Liver (tissue), 10 donors: ENCODE measurements at places on chromosomes 5 and 9. TPM values are rescaled to one million over a fixed set of nuclear protein-coding genes. Genes with fewer than 3 reads are reported as not detected.

- no peaks in the 10 kb centered on the region for H3K27me3 ChIP-seq
- DNase-seq: no peak
- no peak overlapping the region for H3K4me3 ChIP-seq
- H3K27ac ChIP-seq: no peak overlapping the region
- H3K4me1 ChIP-seq: no peaks in the 10 kb centered on the region
- no peaks in the 10 kb centered on the region for H3K36me3 ChIP-seq
These were observed 146.7 kb downstream of the GPBP1 start for GRCh38 chr5:57320582-57320981.

The FGF10 gene
- polyA plus RNA-seq: not detected

DNA sequence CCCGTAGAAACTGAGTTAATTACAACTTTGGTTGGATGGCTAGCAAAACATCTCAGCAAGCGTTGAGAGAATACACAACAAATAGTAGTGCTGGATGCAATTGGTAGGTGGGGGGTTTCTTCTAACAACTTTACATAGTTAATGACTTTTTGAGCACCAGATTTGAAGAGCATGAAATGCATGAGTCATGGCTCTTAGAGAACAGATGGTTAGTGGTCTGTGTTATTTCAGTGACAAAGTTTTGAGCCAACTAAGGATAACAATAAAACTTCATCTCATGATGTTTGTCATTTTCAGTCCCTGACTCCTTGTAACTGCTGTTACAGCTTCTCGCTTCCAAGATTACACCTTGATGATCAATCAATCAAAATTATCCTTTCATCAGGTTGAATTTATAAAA is 399.0 kb upstream of the BRINP1 start:
- no peak overlapping the region for H3K27ac ChIP-seq
- DNase-seq: no peak
- peaks cover 3% of the 10 kb centered on the region for H3K27me3 ChIP-seq
- H3K4me3 ChIP-seq: no peak overlapping the region
- H3K36me3 ChIP-seq: no peaks in the 10 kb centered on the region
- no peaks in the 10 kb centered on the region for H3K4me1 ChIP-seq

The OR1N2 gene
- polyA plus RNA-seq: not detected

The CCDC171 gene
- 0.13 TPM for polyA plus RNA-seq

GRCh38 chr5:168062239-168062638 is 229.2 kb upstream of the WWC1 start:
- H3K27me3 ChIP-seq: no peaks in the 10 kb centered on the region
- no peak for DNase-seq
- no peak overlapping the region for H3K27ac ChIP-seq
- H3K4me1 ChIP-seq: no peaks in the 10 kb centered on the region
- H3K36me3 ChIP-seq: no peaks in the 10 kb centered on the region

DNA sequence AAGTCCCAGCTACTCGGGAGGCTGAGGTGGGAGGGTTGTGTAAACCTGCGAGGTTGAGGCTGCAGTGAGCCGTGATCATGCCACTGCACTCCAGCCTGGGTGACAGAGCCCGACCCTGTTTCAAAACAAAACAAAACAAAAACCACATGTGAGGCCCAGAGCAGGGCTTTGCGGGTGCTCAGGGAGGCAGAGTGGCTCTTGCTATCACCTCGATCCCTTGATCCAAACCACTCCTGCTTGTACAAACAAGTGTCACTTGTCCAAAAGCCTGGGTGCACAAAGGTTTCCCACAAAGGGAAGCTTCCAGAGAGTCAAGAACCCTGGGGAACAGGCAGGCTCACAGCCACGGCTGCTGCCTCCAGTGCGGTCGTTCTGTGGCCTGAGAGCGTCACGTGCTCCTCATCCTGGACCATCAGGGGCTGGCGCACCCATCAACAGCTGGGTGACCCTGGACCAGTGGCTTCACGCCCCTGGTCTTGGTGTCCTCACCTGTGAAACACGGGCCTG is 162.7 kb downstream of the C9orf50 start:
- H3K27me3 ChIP-seq: no peaks in the 10 kb centered on the region
- no peak overlapping the region for H3K4me3 ChIP-seq
- peak overlapping the region; percentile 63 for H3K27ac ChIP-seq
- H3K4me1 ChIP-seq: peaks cover 12% of the 10 kb centered on the region
- no peak for DNase-seq
- H3K36me3 ChIP-seq: no peaks in the 10 kb centered on the region

GRCh38 chr5:87121304-87122150 is 146.2 kb upstream of the RASA1 start:
- no peaks in the 10 kb centered on the region for H3K4me1 ChIP-seq
- H3K4me3 ChIP-seq: no peak overlapping the region
- no peak overlapping the region for H3K27ac ChIP-seq
- H3K36me3 ChIP-seq: no peaks in the 10 kb centered on the region

GRCh38 chr5:102130386-102130785 is 165.7 kb downstream of the SLCO4C1 start:
- no peak for DNase-seq
- no peaks in the 10 kb centered on the region for H3K36me3 ChIP-seq
- no peak overlapping the region for H3K27ac ChIP-seq
- H3K27me3 ChIP-seq: no peaks in the 10 kb centered on the region
- no peak overlapping the region for H3K4me3 ChIP-seq

DNA sequence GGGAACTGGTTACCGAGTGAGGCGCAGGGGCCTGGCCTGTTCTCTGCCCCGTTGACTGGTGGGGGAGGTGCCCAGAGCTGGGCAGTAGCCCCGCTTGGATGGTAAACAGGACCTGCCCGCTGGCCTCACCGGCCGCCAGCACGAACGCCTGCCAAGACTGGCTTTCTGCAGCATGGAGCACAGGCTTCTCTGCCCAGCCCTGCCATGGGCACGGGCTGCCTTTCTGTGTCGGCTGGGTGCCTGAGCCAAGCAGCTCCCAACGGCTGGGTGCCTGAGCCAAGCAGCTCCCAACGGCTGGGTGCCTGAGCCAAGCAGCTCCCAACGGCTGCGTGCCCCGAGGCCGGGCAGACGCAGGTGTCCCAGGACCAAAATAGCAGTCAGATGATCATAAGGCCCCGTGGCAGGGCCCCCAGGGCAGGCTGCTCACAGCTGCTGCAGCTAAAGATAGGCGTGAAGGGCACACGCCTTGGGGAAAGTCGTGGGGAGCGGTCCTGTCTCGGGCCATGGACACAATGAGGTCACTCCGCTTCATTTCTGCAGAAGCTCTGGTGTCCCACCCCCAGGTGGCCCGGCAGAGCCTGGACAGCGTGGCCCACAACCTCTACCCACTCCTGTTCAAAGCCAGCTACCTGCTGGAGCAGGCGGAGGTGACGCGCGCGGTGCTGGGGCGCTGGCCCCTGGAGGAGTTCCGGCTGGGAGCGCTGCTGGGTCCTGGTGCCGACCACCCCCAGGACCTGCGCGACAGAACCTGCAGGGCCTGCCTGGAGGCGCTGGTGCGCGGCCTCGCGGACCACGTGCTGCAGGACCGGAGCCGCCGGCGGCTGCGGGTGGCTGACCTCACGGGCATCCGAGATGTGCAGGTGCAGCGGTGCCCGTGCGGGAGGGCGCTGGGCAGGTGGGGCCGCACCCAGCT is at the start of gene LRRC14B:
TSS of gene LRRC14B (plus strand) at position 460 of the 913 bp plus-strand sequence. CDS start at position 504, 44 bp downstream.
- H3K36me3 ChIP-seq: no peaks in the 10 kb centered on the region
- H3K4me3 ChIP-seq: no peak within 1 kb of the TSS
- H3K4me1 ChIP-seq: peaks cover 21% of the 10 kb centered on the region
- DNase-seq: no peak
- no peak within 1 kb of the TSS for H3K27ac ChIP-seq

DNA sequence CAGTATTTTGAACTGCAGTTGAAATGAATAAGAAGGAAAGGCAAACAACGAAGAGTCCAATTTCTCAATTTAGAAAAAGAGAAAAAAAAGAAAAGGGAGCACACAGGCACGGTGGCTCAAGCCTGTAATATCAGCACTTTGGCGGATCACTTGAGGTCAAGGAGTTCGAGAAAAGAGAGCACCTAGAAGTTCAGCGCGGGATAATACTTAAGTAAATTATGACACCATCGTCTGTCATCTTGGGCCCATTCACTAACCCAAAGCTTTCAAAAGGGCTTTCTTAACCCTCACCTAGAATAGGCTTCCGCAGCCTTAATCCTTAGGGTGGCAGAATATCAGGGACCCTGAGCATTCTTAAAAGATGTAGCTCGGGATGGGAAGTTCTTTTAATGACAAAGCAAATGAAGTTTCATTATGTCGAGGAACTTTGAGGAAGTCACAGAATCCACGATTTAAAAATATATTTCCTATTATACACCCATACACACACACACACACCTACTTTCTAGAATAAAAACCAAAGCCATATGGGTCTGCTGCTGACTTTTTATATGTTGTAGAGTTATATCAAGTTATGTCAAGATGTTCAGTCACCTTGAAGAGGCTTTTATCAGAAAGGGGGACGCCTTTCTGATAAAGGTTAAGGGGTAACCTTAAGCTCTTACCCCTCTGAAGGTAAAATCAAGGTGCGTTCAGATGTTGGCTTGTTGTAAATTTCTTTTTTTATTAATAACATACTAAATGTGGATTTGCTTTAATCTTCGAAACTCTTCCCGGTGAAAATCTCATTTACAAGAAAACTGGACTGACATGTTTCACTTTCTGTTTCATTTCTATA is 602 bp upstream of the CD274 start:
- no peaks in the 10 kb centered on the region for H3K27me3 ChIP-seq
- H3K36me3 ChIP-seq: no peaks in the 10 kb centered on the region
- peak overlapping the region; percentile 83 for H3K27ac ChIP-seq
- no peak for DNase-seq

DNA sequence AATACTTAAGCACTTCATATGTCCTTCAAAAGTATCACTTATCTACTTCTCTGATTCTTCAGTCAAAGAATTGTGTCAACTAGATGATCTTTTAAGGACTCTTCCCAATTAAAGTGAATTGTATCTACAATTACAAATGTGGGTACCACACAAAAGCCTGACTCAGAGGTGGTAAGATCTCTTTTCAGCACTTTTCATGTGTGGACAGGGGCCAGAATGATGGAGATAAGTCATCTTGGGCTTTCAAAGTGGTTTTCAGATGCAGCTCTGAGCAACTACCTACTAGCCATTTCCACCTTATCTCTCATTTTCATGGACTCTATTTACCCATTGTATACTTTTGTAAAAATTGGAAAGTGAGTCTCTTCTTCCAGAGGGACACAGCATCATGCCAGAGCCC is 8.4 kb downstream of the COX7C start:
- no peak overlapping the region for H3K27ac ChIP-seq
- no peak overlapping the region for H3K4me3 ChIP-seq
- no peaks in the 10 kb centered on the region for H3K27me3 ChIP-seq
- H3K36me3 ChIP-seq: peaks cover 11% of the 10 kb centered on the region
- DNase-seq: no peak

DNA sequence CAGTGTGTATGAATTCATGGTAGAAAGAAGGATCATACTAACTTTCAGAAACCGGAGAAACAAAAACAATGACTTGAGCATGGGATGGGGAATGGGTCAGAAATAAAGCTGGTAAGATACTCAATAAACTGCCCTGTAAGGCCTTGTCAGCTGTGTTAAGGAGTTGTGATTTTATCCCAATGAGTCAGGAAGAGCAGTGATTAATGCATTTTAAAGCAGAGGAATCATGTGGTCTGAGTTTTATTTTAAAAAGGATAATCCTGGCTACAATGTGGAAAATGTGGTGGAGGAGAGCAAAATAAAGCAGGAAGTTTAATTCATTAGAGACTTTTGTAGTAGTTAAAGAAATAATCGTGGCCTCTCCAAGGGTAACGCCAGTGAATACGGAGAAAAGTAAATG is 28.7 kb downstream of the DHX29 start:
- H3K27me3 ChIP-seq: no peaks in the 10 kb centered on the region
- peaks cover 75% of the 10 kb centered on the region for H3K36me3 ChIP-seq
- DNase-seq: no peak
- H3K4me1 ChIP-seq: no peaks in the 10 kb centered on the region

The NPR2 gene
- 13.0 TPM for polyA plus RNA-seq

DNA sequence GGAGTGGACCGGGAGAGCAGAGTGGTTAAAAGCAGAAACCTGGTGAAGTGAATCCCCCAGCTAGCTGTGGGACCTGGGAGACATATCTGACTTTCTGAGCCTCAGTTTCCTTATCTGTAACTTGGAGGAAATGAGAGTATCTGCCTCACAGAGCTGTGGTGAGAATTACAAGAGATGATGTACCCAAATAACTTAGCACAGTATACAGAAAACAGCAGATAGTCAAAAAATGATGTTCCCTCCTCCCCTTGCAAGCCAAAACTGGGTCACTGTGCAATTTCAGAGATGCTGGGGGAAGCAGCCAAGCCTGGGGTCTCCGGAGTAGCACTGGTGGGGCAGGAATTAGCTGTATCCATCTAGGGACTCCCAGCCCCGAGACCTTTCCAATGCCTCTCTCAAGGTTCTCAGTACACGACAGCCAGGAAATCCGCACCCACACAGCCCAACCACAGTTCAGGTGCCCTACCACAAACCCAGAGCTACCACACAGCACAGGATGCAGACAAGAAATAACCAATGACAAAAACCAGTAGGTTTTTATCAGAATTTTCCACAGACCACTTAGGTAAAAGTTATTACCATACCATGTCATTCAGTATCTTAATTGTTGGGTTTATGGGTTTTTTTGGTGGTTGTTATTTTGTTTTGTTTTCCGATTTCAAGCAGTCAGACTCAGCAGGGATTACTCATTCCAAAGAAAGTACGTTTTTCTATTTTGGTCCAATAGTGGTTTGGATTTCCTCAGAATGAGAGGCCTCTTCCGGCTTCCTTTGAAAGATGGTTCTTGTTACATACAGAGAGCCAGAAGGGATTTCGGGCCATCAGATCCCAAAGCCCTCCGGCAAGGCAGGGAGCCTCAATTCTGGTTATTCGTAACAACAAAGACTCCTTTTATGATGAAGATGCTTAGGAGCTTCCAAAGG is 4.9 kb upstream of the HRH2 start:
- H3K36me3 ChIP-seq: no peaks in the 10 kb centered on the region
- no peak for DNase-seq
- H3K4me3 ChIP-seq: no peak overlapping the region
- no peaks in the 10 kb centered on the region for H3K27me3 ChIP-seq
- no peak overlapping the region for H3K27ac ChIP-seq

DNA sequence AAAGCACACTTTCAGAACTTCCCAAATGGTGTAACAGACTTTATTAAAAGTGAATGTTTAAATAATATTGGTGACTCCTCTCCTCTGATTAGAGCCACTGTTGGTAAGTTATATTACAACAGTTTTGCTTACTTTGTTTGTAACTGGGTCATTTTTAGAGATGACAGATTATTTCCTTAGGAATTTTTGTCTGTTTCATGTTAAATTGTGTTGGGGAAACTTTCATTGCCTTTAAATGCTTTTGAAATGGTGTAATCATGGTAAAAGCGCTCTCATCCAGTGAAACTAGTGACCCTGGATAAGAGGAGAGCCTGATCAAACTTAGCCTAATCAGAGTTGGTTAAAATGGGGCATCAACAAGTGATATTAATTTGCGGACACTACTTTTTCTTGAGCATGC is 39.4 kb downstream of the TNPO1 start:
- no peak overlapping the region for H3K4me3 ChIP-seq
- H3K27ac ChIP-seq: no peak overlapping the region
- DNase-seq: no peak
- peaks cover 1% of the 10 kb centered on the region for H3K4me1 ChIP-seq

- H3K36me3 ChIP-seq: peaks cover 6% of the 10 kb centered on the region
- H3K4me3 ChIP-seq: peak overlapping the region; percentile 90
- peaks cover 9% of the 10 kb centered on the region for H3K4me1 ChIP-seq
- no peak for DNase-seq
These were observed 599 bp downstream of the KIAA1191 start for GRCh38 chr5:176360894-176361436.
